Activated T-helper 1 cell treated with anti-CD3 and anti-CD28 coated beads, Interleukin-2, amount 50 U/mL, for 16 hours (primary cell): ENCODE measurements at places on chromosomes 6 and 20.

GRCh38 chr20:48278961-48279481 lies 493.7 kb upstream of the SULF2 start:
- DNase-seq, result no peak

- DNase-seq, result no peak
Observed at GRCh38 chr6:89618026-89618425, 20.5 kb downstream of the LYRM2 start.

DNA sequence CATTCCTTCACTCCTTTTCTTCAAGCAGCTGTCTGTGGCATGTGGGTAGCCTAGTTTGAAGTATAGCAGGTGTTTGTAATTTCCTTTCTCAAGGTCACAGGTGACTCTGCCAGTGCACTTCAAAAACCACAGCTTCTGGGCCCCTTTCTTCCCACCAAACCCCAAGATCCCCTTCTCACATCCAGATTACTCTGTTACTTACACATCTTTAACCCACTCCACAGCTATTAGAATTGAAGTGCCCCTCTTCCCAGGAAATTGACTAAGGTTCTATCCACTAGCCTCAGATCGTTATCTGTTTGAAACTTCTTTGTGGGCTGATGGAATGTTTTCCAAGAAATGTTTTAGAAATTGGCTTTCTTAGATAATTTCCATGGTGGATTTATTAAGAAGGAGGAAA lies 150.8 kb downstream of the AHI1 start:
- DNase-seq, result no peak

DNA sequence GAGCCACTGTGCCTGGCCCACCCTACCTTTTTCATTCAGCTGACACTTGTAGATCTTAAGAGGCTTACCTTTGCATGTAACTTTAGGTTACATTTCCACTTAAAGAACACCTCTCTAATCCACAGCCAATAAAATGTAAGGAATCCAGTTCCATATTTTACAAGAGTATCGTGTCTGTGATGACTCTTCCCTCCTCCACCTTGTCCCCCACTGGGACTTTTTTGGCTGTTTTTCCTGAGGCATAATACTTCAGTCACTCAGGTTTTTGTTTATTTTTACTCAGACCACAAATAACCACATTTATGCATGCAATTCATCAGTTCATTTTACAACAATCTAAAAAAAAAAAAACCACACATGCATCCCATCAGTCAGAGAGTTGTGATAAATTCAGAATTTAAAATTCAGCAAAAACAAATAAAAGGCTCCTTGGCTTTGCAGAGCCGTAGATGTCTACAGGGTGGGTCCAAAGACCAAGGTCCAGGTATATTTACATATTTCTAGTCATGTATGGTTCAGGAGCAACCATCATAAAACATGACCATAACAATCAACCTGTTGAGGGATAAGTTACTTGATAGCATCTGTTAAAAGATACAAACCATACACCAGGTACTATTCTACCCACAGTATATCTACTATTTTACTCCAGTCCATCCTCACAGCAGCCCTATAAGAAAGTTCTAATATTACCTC lies 9.9 kb downstream of the ATXN1 start:
- no peak for DNase-seq

GRCh38 chr20:19996917-19997316 lies 20.2 kb upstream of the NAA20 start:
- DNase-seq, result no peak

DNA sequence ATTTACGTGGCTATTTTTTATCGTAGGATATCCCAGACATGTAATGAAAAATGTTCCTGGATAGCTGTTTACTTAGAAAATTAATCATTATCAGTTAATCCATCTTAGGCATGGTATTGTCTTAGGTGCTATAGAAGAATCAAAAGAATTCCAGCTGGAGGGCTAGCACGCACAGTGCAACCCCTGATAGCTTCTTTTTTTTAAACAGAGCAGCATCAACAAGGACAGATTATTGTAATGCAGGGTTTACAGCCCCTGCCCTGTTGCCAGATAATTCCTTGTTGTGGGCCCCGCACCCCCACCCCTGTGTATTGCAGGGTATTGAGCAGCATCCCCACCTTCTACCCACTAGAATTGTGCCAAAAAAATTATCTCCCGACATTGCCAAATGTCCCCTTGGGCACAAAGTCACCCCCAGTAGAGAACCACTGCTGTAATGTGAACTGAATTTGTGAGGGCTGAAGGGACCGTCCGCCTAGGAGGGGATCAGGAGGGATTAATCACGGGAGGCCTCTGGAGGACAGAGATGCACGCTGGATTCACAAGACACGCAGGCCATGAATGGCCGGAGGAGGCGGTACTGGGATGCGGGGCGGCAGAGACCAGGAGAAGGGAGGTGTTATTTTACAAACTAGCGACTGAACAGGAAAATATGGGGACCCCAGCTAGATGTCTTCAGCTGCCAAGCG lies 174.6 kb downstream of the ZDHHC14 start:
- DNase-seq, result no peak

DNA sequence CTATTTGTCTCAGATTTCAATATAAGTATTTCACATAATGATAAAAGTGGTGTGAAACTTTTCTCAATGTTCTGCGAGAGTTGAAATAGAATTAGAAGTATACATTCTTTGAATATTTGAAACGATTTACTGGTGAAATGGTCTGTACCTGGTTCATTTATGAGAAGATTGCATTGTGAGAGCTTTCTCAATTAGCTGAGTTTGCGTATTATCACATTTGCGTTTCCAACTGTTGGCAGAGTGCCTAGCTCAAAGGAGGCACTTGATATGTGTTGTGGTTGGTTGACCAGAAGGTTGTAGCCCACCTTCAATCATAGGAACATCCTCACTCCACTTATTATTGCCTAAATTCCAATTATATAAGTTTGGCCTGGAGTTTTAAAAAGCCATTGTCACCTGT lies 58.8 kb upstream of the EXOC2 start:
- DNase-seq, result no peak

GRCh38 chr6:149224399-149224798 lies 93.1 kb upstream of the TAB2 start:
- DNase-seq, result no peak

GRCh38 chr6:16318538-16318937 lies 80.2 kb downstream of the GMPR start:
- no peak for DNase-seq

GRCh38 chr6:45816674-45817297 lies 198.9 kb downstream of the CLIC5 start:
- no peak for DNase-seq

GRCh38 chr20:18794428-18794787 lies 19.2 kb upstream of the SCP2D1 start:
- DNase-seq, result no peak

- DNase-seq, result no peak
Observed at GRCh38 chr20:408843-409696, 971 bp downstream of the RBCK1 start.

GRCh38 chr6:42009844-42010184 lies 40.5 kb upstream of the TAF8 start:
- DNase-seq, result no peak

DNA sequence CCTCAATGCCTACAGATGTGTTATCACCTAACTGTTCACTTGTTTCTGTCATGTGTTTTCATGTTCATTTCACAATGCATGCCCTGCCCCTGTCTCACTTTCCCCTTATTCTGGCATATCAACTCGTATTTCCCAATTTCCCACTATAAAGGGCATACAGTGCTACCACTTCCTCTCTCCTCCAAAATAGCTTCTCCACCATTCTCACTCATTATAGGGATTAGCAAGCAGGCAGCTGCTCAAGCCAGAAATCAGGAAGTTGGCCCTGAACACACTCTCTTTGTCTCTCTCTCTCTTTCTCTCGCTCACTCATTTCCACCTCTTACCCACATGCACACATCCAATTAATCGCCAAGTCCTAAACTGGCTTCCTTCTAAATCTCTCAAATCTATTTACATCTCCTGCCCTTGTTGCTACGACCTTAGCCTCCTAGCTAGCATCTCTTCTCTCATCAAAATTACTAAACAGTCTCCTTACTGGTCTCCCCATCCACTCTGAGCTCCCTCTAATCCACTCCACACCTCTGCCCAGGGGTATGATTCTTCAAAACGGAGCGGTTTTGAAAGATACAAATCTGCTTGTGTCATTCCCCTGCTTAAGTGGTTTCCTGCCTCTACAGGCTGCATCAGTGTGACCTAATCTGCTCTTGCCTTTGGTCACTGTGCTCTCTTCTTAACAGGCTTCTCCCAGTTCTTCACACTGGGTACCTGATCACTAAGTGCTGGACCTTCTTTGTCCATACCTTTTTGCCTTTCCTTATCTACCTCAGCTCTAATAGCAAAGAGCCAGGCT lies 196.2 kb downstream of the BTBD9 start:
- DNase-seq, result no peak

DNA sequence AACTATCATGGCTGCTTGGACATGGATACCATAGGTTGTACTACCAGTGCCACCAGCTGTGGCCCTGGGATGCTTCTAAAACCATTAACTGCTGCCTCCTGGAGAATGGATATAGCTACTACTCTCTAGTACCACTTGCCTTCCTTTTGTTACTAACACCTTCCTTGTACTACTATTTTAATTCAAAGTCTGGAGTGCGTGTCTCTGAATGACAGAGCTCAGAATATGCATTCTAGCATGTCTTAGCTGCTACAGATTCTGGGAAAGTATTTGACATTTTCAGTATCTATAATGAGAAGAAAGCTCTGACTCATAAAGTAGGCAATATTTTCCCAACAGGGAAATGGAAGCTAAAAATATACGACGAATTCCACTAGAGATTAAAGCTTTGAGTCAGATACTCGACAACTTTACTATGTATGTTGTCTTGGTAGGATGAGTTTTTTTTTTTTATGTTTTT lies 112.3 kb downstream of the PFDN4 start:
- DNase-seq, result no peak

- no peak for DNase-seq
Observed at GRCh38 chr6:73801652-73802268, 105.8 kb downstream of the CD109 start.

DNA sequence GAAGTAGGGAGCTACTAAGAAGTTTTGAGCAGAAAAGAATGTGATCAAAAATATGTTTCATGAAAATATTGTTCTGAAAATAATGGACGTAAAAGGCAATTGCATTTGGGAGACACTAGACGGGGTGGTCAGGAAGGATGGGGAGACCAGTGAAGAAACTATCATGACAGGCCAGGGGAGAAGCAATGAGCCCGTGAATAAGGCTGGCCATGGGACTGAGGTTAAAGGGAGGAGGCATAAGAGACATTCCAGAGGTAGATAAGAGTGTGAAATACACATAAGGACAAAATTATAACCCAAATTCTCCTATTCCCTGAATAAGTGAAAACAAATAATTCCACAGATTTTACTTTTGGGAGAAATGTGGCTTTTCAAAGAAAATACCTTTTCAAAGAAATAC lies 51.7 kb downstream of the MARCKS start:
- no peak for DNase-seq

GRCh38 chr6:128314190-128314589 lies 206.2 kb downstream of the PTPRK start:
- DNase-seq, result no peak

DNA sequence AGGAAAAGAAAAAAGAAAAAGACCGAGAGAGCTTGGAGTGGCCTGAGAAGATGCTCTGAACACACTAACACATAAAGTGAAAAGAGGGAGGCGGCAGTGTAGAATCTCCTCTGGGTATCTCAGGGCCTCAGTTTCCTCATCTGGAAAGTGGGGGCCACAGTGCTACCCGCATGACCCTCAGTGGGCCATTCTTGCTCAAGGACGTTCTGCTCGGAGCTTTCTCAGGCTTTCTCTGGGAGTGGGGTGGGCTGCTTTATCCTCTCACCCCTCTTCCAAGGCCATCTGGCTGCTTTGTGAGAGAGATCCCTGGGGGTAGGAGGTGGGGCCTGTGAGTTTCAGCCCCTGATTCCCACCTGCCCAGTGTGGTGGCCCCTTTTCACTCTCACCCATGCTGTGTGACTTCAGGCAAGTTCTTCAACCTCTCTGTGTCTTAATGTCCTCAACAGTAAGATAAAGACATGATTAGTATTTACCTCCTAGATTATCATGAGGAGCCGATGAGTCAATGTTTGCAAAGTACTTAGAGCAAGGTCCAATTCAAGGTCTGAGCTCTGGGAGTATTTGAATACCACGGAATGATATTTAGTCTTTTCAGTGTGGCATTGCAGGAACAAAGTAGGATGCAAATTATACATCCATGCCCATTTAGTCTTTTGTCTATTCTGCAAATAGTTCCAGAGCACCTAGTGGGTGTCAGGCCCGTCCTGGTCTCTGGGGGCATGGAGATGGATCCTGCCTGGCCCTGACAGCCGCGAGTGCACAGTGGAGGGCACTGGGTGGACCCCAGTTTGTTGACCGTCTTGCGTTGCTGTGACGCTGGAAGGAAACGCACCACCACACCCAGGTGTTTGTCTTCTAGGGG lies 34.3 kb downstream of the SRC start:
- no peak for DNase-seq

DNA sequence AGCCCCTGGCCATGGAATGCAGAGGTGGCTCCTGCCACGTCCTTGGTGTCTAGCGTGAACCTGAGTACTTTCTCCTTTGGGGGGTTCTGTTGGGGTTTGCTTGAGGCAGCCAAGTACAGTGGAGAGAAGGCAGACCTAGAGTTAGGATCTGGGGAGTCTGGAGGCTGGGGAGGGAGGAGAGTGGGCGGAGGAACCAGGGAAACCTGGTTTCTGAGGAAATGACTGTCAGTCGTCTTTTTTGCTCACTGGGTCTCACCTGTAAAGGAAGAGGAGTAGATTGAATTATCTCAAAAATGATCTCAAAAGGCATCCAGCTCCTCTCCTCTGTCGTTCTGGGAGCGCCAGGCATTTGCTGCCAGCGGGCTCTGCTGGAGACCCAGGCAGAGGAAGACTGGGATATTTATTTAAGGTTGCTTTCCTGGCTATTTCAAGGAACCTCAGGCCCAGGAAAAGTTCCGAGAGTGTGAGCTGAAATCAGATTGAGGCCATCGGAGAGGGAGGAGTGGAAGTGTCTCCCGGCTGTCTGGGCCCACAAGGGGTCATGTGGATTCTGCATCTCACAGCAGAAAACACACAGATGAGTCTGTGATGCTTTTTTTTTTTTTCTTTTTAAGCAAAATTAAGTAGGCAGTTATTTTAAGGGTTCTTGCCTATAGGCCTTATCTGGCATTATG lies 16.1 kb downstream of the EPB41L1 start:
- DNase-seq, result no peak

GRCh38 chr6:90297115-90297866 lies 648 bp upstream of the BACH2 start:
- DNase-seq, result no peak

DNA sequence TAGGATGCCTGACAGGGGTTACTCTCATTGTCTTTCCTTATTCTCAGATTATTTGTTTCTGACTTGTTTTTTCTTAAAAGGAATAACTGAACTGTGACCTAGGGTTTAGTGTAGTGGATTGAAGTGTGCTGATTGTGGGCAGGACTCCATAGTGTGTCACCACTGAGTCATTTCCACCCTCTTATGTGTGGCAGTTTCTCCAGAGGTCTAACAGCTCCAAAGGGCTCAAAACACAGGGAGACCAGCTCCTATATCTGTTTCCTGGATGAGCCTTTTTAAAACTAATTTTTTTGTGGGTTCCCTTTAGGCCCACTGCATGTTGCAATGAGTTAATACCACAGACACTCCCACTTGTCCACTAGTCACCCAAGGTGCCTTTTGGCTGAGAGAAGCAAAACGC lies 951.1 kb upstream of the ADGRB3 start:
- no peak for DNase-seq
